ENCODE measurements at places on chromosomes 16 and 17.

- no peak for DNase-seq
Observed at GRCh38 chr16:50594308-50595260, 46.4 kb downstream of the NKD1 start.

GRCh38 chr16:73190688-73191659, 143.0 kb upstream of the ZFHX3 start:
- DNase-seq, result no peak

DNA sequence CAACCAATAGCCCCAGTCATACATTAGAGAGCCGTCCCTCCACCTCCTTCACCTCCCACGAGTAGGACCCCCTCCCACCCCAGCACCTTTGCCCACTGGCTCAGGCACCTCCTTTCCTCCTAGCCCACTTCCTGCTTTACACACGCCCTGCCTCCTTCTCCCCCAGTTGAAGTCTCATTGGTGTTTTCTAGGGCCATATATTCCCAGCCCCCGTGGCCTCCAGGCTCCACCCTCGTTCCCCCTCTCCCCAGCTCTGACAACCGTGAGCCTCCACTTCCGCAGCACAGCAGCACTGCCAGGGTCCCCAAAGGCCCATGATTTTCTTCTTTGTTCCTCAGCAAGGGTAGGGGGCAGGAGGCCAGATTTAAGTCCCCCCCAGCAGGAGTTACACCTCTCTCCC, 340.3 kb upstream of the TNRC6C start:
- DNase-seq, result no peak

GRCh38 chr17:60631119-60631518, 31.1 kb downstream of the PPM1D start:
- DNase-seq, result no peak

GRCh38 chr17:29577001-29577370, 8.5 kb downstream of the TP53I13 start:
- DNase-seq, result no peak

GRCh38 chr17:10681866-10682446, 15.4 kb downstream of the SCO1 start:
- no peak for DNase-seq

- DNase-seq, result no peak
Observed at GRCh38 chr16:1706386-1707192, 594 bp downstream of the MAPK8IP3 start.

- DNase-seq, result peak; percentile 10
Observed at GRCh38 chr16:641326-642188, at the start of gene MCRIP2. Gene MCRIP2, plus strand, starts transcription at chr16:641828. Its CDS starts 164 bp downstream, at chr16:641992.

GRCh38 chr16:24883714-24884151, 38.0 kb downstream of the SLC5A11 start:
- no peak for DNase-seq

- DNase-seq, result no peak
Observed at GRCh38 chr16:87201790-87202189, 115.4 kb downstream of the C16orf95 start.

DNA sequence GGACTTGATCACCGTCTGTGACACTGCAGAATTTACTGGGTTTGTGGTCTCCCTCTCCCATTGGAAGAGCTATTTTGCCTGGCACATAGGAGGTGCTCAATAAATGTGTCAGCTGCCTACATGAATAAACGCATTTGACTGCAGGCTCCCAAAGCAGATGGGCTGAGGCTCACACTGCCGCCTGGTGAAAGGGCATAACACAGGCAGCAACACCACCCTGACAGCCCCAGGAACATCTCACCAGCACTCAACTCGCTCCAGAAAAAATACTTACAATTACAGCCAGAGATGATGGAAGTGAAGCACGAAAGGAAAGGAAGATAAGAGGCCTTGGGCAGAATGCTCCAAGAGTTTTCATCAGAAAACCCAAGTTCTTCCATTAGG, 73.9 kb downstream of the RPH3AL start:
- DNase-seq, result no peak

- DNase-seq, result no peak
Observed at GRCh38 chr16:31471875-31472708, at the start of gene TGFB1I1. Gene TGFB1I1, plus strand, starts transcription at chr16:31472152. Its CDS starts 37 bp downstream, at chr16:31472189.

GRCh38 chr16:4572715-4573114, 16.6 kb downstream of the C16orf96 start:
- DNase-seq, result no peak

- DNase-seq, result no peak
Observed at GRCh38 chr17:64340557-64340956, 50.1 kb downstream of the PECAM1 start.

DNA sequence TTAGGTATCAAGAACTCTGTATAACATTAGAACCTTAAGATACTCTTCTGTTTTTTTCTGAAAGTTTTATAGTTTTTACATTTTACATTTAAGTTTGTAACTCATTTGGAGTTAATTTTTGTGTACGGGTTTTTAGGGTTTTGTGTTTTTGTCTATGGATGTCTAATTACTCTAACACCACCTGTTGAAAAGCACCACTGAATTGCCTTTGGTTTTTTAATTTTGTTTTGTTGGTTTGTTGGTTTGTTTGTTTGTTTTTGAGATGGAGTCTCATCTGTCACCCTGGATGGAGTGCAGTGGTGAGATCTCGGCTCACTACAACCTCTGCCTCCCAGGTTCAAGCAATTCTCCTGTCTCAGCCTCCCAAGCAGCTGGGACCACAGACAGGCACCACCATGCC, 29.8 kb upstream of the ZNF629 start:
- DNase-seq, result no peak

DNA sequence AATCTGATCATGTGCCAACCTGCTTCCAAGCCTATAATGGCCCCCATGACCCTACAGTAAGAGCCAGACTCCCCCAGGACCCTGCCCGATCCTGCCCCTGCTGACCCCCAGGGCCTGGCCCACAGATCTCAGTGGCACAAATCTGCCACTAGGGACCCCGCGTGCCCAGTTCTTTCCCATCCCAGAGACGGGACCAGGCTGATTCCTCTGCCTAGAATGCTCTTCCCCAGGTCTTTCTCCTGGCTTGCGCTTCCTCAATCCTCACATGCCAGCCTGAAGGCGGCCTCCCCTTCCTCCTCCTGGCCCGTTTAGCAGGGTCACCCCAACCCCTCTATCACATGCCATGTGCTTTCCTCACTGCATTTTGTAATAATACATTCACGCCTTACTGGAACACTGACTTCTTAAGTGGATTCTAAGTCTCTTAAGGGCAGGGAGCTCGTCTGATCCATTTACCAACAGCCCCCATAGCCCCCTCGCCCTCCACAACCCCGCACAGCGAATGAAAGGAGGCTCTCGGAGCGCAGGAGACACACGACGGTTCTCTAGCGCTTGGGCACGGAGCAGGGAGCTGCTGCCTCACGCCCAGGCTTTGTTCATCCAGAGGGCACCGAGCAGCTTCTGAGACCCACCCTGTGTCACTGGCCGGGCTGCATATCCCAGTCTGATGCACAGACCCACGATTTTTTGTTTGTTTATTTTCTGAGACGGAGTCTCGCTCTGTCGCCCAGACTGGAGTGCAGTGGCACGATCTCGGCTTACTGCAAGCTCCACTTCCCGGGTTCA, 1.2 kb downstream of the TRIM65 start:
- no peak for DNase-seq

- DNase-seq, result no peak
Observed at GRCh38 chr16:83393196-83393981, 414.4 kb upstream of the HSBP1 start.

Measured in NCI-H1694 treated with DMSO at 0.1 percent for 48 hours (cell line).